Hepatic stellate cell (primary cell): ENCODE measurements at places on chromosomes 12 and 14.

GRCh38 chr12:42421844-42422779 is 96.1 kb downstream of the PPHLN1 start:
- peak; percentile 66 for DNase-seq

DNA sequence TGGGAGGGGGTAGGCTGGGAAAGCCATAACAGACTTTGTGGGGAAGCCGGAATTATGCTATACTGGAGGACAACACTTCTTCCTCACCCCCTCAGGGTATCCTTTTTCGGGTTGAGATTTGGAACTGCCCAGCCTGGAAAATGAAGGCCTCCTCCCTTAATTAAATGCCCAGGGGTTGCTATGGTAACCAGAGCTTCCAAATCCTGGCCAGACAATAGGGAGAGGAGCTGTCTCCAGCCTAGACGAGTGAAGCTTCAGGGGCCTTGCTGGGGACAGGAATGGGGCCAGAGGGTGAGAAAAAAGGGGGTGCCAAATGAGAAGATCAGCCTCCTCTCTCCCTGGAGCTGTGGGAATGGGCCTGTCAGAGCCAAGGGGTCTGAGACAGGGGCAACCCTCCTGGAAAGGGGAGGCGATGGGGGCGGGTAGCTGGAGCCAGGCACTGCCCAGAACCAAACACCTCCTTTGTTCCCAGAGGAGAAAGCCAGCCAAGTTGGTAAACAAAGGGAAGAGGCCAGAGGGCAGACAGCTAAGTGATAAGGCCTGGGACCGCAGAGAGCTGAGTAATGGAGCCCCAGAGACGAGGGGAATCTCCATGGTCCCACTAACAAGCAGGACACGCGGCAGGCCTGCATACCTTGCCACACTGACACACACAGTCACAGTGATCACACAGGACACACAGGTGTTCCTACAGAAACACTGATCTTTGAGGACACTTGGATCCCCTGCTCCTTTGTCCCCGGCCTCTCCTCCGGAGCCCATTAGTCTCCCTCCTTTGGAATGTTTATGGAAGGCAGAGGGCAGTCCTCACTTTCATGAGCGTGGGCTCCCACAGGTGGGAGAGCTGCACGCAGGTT is 17.9 kb upstream of the RND1 start:
- DNase-seq, result no peak

DNA sequence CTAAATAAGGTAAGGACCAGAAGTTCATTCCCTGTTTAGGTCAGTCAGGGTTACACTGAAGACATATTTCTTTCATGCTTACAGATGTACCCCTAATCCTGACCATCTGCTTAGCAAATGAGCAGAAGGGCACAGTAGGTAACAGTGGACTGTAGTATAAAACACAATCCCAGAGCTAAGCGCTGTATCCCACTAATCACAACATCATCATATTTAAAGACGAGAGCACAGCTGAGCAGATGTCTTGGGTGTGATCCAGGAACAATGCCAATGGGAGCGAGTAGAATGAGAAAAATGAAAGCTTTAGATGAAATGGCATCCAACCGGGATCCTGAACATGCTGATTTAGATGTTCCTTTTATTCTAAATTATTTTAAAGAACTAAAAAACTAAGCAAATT is 213.4 kb downstream of the CCER1 start:
- no peak for DNase-seq

- no peak for DNase-seq
Observed at GRCh38 chr12:118064608-118065007, 3.6 kb upstream of the WSB2 start.

DNA sequence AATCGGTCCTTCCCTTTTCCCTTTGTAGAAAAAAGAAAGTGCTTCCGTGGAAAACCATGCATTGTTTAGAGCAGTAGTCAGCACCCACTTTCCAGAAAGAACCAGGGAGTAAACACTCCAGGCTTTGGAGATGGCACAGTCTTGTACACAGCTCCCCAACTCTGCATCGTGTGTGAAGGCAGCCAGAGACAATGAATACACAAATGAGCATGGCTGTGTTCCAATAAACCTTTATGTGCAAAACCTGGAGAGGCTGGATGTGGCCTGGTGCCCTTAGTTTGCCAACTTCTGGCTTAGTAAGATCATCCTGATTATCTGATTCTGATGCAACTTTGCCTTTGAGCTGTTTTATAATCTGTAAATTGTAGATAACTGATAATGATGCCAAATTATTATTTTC is 463.4 kb upstream of the TMEM132C start:
- DNase-seq, result no peak

GRCh38 chr14:50318031-50318626 is 6.0 kb downstream of the DMAC2L start:
- peak; percentile 40 for DNase-seq

DNA sequence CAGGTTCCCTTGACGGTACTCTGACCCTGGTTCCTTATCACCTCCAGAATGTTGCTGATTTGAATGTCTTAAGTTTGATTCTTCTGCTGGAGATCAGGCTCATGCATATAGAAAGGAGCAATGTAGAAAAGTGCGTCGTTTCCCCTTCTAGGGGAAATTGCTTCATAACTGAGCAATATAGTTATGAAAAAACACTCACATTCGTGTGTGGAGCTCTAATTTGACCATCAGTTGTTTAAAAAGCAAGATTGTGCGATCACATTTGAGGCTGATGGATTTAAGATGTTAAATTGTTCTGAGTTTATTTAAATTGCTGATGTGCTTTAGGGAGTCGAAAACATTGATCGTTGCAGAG is 19.2 kb downstream of the PELI2 start:
- DNase-seq, result no peak

DNA sequence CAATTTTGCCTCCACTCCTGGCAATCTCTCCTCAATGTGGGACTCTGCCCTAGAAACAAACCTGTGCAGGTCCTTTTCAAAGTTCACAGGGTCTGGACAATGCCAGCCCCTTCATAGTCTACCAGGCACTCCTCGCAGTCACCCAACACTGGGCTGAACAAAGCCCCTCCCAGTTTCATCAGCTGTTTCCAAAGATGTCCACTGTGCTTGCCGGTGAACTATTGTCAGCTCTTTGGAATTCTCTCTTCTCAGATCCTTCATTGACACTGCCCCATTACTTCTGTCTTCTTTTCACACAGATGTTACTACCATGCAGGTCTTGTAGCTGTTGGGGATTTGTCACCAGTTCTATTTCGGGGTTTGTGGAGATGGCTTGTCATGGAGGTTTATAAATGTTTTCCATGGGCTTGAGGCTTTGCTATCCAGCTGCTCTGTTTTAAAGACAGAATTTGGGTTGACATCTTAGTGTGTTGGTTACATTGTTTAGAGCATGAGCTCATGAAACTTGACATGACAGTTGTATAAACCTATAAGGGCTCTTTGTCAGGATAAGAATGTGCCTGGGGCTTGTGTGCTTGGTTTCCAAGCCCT is 77.3 kb upstream of the DHRS4 start:
- DNase-seq, result no peak

DNA sequence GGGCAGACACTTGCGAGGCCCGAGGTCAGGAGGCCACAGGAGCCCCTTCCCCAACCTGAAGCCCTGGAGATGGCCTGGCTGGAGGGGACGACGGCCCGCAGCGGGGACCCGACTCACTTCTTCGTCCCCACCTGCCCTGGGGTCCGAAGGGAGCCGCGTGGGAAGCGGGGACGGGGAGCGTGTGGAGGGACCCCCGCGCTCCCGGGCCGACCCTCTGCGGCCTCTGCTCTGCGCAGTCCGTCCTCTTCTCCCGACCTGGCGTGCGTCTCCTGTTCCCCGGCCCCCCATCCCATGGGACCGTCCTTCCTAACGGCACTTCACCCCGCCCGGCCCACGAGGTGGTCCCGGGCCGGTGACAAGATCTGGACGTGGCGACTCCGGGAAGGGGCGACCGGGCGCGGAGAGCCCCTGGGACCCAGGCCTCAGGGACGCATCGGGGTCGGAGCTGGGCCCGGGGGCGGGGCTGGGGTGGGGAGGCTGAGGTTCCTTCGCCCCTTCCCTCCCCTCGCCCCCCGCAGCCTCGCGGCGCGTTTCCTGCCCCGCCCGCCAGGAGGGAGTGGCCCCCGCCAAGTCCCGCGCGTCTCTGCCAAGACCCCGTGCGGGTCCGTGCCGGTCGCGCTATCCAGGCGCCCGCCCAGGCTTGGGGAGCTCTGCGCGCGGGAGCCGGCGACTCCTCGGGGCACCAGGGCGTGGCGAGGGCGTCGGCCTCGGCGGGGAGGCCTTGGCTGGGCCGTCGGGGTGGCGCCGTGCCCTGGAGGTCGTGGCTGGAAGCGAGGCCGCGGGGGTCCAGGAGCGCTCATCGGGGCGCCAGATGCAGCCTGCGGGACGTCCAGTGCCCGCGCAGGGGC is 97.1 kb downstream of the TNFAIP2 start:
- no peak for DNase-seq

- DNase-seq, result no peak
Observed at GRCh38 chr12:108641446-108642268, 8.0 kb upstream of the SELPLG start.
